Hypothalamus (tissue), 51 donors: ENCODE measurements at places on chromosomes 16 and 17.

DNA sequence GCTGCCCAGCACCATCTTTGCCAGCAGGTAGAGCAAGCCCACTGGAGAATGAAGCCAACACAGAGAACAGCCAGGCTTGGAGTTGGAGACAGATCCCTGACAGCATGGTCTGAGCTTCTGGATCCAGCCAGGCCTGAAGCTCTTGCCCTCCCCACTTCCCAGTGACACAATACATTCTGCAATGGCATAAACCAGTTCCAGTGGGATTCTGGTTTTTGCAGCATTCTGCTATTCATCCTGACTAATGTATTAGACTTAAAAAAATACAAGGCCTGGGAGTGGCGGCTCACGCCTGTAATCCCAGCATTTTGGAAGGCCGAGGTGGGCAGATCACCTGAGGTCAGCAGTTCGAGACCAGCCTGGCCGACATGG is 40.6 kb upstream of the LITAF start:
- no peak for DNase-seq

DNA sequence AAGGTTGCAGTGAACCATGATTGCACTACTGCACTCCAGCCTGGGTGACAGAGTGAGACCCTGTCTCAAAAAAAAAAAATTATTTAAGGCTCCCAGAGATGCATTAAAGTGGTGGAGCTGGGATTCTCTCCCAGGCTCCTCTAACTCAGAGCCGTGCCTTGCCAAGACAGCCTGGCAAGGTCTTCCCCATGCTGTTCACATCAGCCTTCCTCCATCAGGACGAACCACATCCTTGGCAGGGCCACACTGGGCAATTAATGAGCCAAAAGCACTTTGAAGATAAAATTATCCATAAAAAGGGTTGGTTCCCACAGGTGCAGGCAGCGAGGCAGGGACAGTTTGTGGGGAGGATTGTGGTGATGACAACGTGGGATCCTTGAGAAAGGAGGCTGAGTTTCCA is 19.8 kb upstream of the BBS2 start:
- no peak for DNase-seq

DNA sequence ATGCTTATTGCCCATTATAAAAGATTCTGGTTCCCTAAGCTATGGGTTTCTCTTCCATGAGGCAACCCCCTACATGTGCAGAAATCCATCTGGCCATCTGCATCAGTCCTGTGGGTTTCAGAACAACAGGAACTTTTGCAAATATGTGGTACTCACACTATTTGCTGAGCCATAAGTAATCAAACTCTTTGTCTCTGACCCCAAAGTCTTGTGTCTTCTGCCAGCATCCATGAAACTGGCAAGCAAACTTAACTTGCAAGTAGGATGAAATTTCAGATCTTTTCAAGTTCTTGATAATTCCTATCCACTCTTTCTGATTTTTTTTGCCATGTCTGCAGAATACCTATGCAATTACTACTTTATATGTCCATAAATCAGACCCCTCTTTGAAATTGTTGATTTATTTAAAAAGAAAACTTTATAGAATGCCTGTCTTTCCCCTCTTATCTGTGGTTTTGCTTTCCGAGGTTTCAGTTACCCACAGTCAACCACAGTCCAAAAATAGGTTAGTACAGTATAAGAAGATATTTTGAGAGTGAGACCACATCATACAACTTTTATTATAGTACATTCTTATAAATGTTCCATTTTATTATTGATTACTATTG is 158.4 kb upstream of the IRX3 start:
- no peak for DNase-seq

DNA sequence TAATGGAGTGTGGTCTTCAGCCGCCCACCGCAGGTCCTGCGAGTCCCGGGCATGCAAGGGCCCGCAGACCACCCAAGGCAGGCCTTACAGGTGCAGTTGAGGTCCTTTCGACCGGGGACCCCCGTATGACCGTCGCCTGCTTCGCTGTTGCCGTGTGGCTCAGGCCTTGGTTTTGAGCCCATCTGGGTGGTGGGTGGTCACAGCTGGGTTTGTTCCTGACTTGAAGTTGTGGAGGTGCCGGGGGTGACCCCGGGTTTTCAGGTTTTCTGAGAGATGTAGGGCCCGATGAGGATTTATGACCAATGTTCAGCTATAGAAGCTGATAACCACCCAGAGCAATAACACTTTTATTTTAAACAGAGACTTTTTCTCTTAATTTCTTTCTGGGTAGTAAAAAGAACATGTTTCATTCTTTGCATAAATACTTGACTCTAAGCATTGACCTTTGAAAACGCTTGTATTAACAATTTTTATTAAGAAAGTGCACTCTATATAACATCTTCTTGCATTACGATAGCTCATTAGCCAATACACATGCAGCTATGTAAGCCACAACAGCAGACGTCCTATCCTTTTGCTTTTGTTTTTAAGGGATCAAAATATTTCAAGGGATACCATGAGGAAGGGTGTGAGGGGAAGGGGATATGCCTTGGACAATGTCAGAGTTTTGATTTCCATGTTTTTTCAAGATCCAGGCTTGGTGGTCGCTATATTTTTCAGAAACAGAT is 1.9 kb downstream of the FOXL1 start:
- DNase-seq = no peak

GRCh38 chr17:17061516-17061915 is 19.3 kb downstream of the MPRIP start:
- no peak for DNase-seq

- no peak for DNase-seq
Observed at GRCh38 chr17:9342225-9342624, 233.4 kb downstream of the STX8 start.

- DNase-seq = no peak
Observed at GRCh38 chr17:78419970-78420815, 41.7 kb downstream of the PGS1 start.
